ENCODE measurements at places on chromosomes 2 and 18. TPM values are rescaled to one million over a fixed set of nuclear protein-coding genes. Genes with fewer than 3 reads are reported as not detected.

- DNase-seq: no peak
- H3K27ac ChIP-seq: no peak overlapping the region
- H3K27me3 ChIP-seq: no peaks in the 10 kb centered on the region
- no peaks in the 10 kb centered on the region for H3K36me3 ChIP-seq
These were observed 198.8 kb downstream of the NDUFA10 start for GRCh38 chr2:239826376-239826775.

GRCh38 chr2:41087946-41088345 lies 636.1 kb upstream of the SLC8A1 start:
- H3K4me3 ChIP-seq: no peak overlapping the region
- H3K27me3 ChIP-seq: no peaks in the 10 kb centered on the region
- H3K27ac ChIP-seq: no peak overlapping the region
- no peak for DNase-seq

- H3K36me3 ChIP-seq: no peaks in the 10 kb centered on the region
- no peak overlapping the region for H3K27ac ChIP-seq
- H3K27me3 ChIP-seq: no peaks in the 10 kb centered on the region
- H3K4me3 ChIP-seq: no peak overlapping the region
- no peaks in the 10 kb centered on the region for H3K4me1 ChIP-seq
These were observed 180.4 kb downstream of the FAM124B start for GRCh38 chr2:224221455-224221913.

DNA sequence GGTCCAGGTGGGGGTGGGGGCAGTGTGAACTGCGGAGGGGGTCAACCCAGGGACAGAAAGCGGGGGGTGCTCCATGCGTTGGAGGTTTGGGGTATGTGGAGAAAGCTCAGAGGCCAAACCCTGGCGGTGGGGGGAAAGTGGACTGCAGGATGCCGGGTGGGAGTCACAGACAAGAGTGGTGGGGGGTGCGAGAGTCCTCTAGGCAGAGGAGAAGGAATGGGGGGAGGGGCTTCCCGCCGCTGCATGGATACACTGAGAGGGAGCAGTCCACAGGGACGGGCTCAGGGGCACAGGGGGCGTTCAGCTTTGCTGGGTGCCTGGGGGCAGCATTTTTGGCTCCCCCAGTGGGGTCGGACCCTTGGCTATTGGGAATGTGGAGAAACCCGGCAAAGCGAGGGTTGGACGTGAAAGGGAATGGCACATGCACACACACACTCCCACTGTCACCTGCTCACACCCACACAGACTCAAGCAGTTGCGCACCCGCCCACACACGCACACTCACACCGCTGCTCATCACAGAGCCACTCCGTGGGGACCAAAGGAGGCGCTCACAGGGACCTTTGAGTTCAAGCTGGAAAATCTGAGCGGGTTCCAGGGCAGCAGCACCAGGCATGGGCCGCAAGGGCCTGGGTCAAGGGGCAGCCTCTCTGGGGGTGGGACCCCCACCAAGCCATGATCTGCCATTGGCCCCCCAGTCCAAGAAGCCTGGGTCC lies 7.7 kb downstream of the GBX2 start:
- no peak for DNase-seq
- H3K4me1 ChIP-seq: peaks cover 12% of the 10 kb centered on the region
- H3K27ac ChIP-seq: no peak overlapping the region
- no peak overlapping the region for H3K4me3 ChIP-seq
- H3K36me3 ChIP-seq: no peaks in the 10 kb centered on the region

GRCh38 chr2:75528221-75528977 lies 32.3 kb downstream of the EVA1A start:
- no peak for DNase-seq
- H3K27ac ChIP-seq: no peak overlapping the region
- no peaks in the 10 kb centered on the region for H3K27me3 ChIP-seq
- peaks cover 7% of the 10 kb centered on the region for H3K4me1 ChIP-seq
- no peak overlapping the region for H3K4me3 ChIP-seq
- H3K36me3 ChIP-seq: no peaks in the 10 kb centered on the region

Gene TLX2
- polyA plus RNA-seq: 5.0 TPM

Gene GBX2
- polyA plus RNA-seq: not detected

Gene TUBA3E
- 0.09 TPM for polyA plus RNA-seq
